Frontal cortex (tissue), 4 donors: ENCODE measurements at places on chromosomes 11 and 22. TPM values are rescaled to one million over a fixed set of nuclear protein-coding genes. Genes with fewer than 3 reads are reported as not detected.

DNA sequence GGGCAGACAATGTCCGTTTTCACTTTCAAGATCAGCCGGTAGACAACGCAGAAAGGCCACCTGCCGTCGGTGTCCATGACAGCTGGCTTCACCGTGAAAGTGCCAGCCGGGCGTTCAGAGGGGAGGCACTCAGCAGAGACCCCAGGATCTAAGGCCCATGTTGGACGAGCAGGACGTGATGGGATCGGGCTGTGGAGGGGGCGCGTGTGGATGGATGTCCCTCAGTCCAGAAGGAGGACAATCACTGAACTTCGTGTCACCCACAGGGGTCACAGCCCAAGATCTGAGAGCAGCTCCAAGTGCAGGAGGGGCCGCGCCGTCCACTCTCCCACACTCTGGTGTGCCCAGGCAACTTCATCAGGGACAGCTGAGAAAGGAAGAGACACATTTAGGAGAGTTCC, 164.4 kb downstream of the BRD1 start:
- DNase-seq = no peak

C11orf21 gene
- under 0.01 TPM for total RNA-seq

SLC1A2 gene
- 161 TPM for total RNA-seq

RHOD gene
- 0.82 TPM for total RNA-seq
